ENCODE measurements at places on chromosomes 3 and 15.

GRCh38 chr15:48644827-48645557 is 517 bp downstream of the FBN1 start:
- DNase-seq: no peak

DNA sequence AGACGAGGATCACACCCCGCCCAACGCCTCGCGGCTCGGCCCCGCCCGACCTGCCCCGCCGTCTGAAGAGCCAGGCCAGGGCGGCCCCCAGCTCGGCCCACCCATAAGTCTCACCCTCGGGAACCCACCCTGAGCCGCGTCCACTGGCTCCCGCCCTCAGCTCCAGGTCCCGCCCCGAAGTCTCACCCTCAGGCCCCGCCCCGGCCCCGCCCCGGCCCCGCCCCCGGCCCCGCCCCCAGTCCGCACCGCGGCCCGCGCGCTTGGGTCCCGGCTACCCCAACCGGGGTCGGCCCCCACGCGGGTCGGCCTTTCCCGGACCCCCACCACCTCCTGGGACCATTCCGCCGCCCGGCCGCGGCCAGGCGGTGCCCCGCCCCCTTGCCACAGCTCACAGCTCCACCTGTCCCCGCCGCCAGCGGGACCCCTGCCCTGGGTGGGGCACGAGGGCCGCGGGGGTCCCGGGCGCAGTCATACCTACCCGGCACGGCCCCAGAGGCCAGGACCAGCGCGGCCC is 489 bp downstream of the CSPG5 start:
- DNase-seq: no peak

DNA sequence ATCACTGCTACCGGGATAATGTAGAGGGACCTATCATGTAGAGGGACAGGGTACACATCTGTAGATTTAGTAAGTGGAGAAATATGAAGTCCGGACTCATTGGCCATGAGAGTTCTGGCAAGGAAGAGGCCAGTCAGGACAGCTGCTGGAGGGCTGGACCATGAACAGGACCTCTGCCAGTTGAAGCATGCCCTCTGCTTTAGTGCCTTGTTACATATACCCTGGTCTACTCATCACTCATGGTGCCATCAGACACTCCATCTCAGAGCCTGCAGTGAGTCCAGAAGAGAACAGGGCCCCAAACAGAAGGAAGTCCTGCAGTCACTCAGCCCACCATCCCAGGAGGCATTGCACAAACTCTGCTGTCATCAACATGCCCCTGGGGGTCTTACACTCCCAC is 54.7 kb upstream of the CA12 start:
- no peak for DNase-seq

GRCh38 chr15:30059771-30060170 is 23.0 kb upstream of the GOLGA8J start:
- DNase-seq: no peak

GRCh38 chr15:52378746-52379394 is 83.3 kb upstream of the MYO5C start:
- DNase-seq: no peak

DNA sequence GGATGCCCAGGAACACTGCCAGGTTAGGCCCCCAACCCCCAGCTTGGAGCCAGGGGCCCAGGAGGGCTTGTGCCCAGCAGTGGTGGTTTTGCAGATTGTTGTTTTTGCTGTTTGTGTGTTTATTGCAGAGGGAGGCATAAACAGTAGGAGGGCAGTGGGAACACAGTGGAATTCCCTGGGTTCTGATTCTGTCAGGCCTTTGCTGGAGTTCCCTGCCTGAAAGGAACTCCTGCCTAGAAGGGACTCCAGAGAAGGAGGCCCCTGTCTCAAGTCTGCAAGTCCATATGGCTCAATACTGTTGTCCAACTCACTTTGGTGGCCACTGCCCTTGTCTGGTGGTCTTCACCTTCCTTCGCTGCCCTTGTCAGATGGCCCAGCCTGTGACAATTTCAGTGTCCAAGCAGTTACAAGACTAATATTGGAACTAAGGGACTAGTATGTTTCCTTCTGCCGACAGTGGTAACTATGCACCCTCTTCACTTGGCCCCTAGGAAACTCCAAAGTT is 47.4 kb upstream of the RAB6B start:
- no peak for DNase-seq

DNA sequence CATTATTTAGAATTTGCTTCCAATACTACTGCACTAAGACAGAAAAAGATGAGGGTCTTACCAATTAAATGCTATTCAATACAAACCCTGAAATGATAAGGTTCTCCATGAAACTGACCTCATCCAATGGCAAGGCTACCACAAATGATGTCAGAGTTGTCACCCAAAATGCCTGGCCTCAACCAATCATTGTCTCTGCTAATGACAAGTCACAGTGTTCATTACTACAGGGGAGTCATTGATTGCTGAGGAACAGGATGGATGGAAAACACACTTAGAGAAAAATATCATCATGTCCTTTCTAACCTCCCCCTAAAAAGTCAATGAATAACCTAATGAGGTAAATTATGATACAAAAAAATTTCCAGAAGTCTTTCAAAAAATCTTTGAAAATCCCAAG is 91.0 kb downstream of the FOXP1 start:
- no peak for DNase-seq

- DNase-seq: no peak
Observed at GRCh38 chr3:19456738-19457137, 308.4 kb downstream of the KCNH8 start.

DNA sequence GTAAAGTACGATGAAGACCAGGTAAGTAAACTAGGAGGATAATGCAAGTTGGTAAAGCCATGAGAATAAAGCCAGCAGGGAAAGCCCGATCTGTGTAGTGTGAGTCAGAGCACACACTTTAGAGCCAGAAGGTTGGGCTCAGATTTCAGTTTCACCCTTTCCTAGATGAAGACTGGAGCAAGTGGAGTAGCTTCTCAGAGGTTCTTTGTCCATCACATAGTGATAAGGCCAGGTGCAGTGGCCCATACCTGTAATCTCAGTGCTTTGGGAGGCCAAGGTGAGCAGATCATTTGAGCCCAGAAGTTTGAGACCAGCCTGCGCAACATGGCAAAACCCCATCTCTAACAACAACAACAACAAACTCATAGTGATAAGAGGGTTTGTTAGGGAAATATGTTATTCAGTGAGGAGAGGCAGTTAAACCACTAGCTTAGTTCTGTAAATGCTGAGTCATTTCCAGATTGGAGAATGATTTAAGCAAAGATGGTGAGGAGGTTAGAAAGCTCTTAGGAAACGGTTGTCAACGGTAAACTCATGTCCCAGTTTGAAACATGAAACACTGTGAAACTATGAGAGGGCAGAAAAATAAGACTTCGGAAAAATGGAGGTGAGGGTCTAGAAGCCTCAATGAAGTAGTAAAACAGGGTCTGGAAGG is 39.0 kb downstream of the IL12A start:
- no peak for DNase-seq

Measured in stimulated activated CD8-positive, alpha-beta memory T cell treated with anti-CD3 and anti-CD28 coated beads, Interleukin-15, amount 100 ng/mL, for 1 hour (primary cell).